ENCODE measurements at places on chromosomes 13 and 19.

DNA sequence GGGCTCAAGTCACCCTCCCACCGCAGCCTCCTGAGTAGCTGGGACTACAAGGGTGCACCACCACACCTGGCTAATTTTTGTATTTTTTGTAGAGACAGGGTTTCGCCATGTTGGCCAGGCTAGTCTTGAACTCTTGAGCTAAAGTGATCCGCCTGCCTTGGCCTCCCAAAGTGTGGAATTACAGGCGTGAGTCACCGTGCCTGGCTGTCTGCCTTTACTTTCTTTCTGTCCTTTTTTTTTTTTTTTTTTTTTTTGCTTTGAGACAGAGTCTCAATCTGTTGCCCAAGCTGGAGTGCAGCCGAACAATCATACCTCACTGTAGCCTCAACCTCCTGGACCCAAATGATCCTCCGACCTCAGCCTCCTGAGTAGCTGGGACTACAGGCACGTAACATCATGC, 25.0 kb upstream of the OR1M1 start:
- no peak for DNase-seq

- DNase-seq, result peak; percentile 60
These were observed 35.9 kb upstream of the ZSCAN5A start for GRCh38 chr19:56350416-56351045.

DNA sequence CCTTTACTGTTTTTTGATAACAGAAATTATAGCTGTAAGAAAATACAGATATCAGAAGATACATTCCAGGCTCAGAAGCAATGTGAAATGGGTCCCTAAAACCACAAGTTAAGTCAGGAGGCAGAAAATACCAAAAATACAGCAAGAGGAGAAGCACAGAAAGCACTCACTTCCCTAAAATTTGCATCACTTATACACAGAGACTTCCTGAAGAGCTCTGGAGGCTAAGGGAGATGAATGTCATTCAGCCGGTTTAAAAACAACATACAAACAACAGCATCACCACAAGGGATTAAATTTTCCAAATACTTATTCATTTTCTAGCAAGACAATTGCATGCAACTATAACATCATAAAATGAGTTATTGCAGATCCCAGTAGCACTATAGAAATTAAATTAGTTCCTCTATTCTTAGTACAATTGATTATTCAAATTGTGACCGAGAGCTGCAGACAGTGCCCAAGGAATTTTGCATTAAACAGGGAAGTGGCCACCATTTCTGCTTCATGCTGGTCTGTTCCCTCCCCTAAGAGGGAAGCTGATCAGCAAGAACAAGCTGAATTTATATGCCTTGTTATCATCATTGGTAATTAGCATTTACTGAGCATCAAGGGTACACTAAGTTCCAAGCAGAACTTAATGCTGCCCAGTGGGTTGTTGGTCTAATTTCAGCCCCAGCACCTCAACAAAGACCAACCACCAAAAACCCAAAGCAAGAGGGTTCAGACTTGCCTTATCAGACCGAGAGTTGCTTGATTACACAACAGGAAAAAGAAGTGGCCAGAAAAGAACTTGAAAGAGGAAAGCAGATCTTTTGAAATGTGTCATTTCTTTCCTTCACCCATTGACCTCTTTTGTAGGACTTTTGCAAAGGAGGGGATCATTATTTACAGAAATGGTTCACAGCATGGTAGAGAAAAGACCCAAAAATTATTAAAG, 140.7 kb downstream of the KCTD12 start:
- DNase-seq, result no peak

DNA sequence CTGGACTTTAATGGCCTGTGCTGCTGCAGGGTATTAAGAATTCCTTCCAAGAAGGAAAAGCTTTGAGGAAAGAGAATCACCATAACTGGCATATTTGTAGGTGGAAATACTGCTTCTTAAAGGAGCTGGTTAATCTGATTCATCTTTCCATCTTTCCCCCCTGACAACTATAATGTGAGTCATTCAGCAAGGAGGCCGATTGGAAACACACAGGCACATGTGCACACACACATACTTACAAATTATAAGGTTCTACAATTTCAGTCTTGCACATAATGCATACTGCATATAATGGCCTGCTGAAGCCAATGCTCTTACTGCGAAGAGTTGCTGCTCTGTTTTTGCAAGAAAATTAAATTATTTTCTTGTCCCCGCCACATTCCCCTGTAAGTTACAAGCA, 78.8 kb upstream of the TPP2 start:
- no peak for DNase-seq

- peak; percentile 77 for DNase-seq
These were observed 11.0 kb downstream of the FUZ start for GRCh38 chr19:49801966-49802661.

DNA sequence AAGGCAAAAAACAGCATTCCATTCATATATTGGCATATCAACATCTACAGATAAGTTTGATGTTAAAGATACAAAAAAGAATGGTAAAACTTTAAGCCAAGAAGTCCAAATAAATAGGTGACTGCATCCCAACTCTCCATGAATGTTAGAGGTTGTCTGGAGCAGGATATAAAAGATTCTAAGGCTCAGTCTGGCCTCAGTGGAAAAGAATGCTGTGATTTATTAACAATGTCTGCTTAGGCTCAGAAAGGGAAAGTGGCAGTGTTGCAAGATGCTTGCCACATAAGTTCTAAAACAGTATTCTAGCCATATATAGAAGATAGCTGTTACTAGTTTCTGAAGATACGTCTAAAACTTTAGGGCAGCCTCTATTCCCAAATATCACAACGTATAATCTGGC, 179.8 kb upstream of the NBEA start:
- DNase-seq, result no peak

- DNase-seq, result no peak
These were observed 75.1 kb downstream of the GNG7 start for GRCh38 chr19:2627319-2627829.

GRCh38 chr19:3359015-3359918, 7.1 kb upstream of the NFIC start:
- DNase-seq, result peak; percentile 14

GRCh38 chr13:94209117-94209516, 270.4 kb downstream of the DCT start:
- peak; percentile 41 for DNase-seq

- DNase-seq, result peak; percentile 89
These were observed 299.0 kb downstream of the ITGBL1 start for GRCh38 chr13:101751488-101751887.

GRCh38 chr13:29541400-29541799, 54.1 kb downstream of the SLC7A1 start:
- no peak for DNase-seq

DNA sequence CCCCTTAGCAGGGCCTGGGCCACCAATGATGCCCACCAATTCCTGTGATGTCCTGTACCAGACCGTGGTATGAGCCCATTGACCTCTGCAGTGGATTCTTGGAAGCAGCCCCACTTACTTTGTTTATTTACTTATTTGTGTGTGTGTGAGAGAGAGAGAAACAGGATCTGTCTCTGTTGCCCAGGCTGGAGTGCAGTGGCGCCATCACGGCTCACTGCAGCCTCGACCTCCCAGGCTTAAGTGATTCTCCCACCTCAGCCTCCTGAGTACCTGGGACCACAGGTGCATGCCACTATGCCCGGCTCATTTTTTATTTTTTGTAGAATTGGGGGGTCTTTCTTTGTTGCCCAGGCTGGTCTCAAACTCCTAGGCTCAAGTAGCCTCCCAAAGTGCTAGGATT, 13.0 kb downstream of the MYO9B start:
- DNase-seq, result no peak

DNA sequence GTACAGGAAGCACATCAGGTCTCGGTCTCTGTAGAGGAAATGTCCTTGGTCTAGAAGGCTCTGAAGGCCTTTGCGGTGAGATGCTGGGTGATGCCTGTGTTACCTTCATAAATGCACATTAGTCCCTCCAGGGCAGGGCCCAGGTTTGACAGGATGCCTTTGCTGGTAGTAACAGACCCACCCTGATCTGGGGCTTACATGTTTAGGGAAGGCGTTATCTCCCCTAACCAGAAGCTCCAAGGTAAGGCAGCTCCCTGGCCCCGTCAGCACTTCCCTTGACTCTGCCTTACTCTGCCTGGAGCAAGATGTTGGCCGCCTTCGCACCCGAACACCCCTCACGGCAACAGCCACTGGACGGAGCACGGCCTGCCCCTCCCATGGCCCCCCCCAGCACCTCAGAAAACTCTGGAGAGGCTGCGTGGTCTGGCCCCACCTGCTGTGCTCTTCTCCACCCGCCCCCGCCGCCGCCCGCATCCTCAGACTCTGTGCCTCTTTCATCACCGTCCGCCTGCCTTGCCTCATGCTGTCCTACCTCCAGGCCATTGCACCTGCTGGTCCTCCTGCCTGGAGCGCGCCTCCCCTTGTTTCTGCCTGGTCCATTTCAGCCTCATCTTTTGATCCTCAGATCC, 9.1 kb downstream of the AP2A1 start:
- no peak for DNase-seq

- peak; percentile 68 for DNase-seq
These were observed at the start of gene ZNF296 for GRCh38 chr19:45076029-45076850. Gene ZNF296 (minus strand): TSS chr19:45076478. CDS start chr19:45076373, 105 bp downstream.

- DNase-seq, result no peak
These were observed 3.3 kb downstream of the MTIF3 start for GRCh38 chr13:27446986-27447583.

DNA sequence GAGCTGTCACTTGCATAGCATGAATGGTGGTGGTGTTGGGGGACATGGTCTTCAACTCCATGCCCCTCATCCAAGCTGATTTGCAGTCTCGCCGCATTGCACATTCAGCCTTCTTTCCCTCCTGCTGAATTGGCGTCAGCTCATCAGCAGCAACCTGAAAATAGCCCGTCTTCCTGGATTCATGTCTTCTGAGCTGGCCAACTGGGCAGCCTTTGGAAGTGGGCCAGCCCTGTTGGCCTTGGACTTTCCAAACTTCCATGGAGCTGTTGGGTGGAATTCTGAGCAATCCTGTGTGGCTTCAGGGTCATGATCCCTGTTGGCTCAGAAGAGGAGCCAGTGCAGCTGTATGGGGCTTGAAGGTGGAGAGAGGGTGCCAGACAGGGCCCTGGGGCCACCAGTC, 68.8 kb downstream of the ZNF536 start:
- DNase-seq, result no peak

- DNase-seq, result no peak
These were observed 11.4 kb upstream of the STARD13 start for GRCh38 chr13:33296793-33297425.

DNA sequence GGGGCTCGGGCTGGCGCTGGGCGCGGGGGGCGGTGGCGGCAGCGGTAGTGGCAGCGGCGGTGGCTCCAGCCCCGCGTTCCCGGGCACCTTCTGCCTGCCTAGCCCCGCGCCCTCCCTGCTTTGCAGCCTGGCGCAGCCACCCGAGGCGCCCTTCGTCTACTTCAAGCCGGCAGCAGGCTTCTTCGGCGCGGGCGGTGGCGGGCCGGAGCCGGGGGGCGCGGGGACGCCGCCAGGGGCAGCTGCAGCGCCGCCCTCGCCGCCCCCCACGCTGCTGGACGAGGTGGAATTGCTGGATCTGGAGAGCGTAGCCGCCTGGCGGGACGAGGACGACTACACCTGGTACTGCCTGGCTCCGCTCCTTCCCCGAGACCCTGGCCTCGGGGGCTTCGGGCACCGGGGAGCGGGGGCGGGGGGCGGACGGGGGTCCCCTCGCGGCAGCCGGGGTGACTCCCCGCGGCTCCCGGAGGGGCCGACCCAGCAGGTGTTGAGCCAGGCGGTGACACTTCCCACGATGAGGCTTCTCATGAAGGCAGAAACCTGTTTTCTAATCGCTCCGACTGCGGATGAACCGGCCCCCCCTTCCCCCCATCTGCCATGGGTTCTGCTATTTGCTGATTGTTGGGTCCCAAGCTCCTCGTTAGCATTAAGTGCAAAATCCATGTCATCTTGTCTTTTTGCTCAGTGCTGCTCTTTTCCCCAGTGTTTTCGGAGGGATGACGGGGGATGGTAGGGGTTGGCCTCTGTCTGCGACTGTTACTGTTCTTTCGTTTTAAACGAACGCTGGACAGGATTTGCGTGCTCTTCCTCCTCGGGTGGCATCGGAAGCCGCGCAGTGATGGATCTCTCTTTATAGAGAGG, 943 bp downstream of the SLAIN1 start:
- DNase-seq, result peak; percentile 24

- DNase-seq, result no peak
These were observed 19.1 kb upstream of the KCTD4 start for GRCh38 chr13:45219938-45220375.

DNA sequence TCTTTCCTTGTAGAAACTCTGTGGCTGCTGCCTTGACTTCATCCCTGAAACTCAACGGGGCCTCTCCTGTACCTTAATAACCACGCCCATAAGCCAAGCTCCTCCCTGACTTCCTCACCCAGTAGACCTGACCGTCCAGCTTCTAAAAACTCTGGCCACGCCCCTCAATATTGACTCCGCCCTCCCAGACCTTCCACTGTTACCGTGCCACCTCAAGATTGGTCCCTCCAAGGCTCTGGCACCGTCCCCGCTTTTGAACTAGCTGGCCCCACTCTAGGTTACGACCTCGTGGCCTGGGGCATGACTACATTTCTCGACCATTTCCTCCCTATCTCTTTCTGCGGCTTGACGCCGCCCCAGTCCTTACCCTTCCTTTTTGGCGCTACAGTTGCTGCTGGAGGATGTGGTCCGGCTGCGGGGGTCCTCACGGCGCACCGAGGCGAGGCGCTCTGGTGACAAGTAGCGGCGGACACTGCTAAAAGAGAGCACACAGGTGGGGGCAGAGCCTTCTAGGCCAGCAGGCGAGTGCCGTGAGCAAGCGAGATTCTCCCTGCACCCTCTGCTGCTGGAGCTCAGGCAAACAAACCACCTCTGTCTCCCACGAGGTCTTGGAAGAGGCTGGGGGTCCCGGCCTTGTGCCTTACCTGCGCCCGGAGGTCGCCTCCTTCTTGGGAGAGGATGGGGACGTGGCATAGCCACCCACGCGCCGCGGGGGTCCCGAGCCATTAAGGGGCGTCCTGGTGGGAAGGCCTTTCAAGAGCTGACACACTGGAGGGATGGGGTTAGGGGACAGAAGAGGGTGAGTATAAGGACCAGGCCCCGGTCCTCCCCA, 2.3 kb upstream of the EML2 start:
- DNase-seq, result peak; percentile 87

DNA sequence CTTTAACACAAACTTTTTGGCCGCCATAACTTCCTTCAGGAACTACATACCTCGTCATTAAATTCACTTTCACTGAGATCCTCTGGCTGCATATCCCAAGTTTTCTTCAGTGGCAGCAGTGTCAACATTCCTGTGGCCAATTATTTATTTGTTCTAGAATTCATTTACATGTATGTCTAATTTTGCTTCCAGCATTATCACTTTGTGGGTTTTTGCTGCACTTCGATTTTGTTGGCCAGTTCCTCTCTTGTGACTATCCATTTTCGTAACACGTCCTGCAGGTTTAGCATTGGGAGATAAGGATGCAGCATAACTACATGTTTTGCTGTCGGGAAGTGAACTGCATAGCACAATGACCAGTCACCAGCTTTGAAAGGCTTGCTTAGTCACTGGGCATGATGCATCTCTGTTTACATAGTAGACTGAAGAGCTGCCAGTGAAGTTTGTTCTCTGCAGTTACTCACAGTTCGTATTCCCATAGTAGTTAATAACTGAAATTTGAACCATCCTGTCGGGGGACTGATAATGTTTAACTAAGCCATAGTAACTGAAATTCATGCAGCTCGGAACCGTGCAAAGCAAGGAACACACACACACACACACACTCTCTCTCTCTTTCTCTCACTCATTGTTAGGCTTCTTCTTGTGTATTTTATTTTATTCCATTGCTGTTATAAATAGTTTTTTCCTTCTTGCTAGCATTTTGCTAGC, 28.3 kb downstream of the ZNF507 start:
- DNase-seq, result no peak
